ENCODE measurements at places on chromosomes 16 and 17.

- DNase-seq = no peak
These were observed 69.3 kb downstream of the WWP2 start for GRCh38 chr16:69831212-69832123.

DNA sequence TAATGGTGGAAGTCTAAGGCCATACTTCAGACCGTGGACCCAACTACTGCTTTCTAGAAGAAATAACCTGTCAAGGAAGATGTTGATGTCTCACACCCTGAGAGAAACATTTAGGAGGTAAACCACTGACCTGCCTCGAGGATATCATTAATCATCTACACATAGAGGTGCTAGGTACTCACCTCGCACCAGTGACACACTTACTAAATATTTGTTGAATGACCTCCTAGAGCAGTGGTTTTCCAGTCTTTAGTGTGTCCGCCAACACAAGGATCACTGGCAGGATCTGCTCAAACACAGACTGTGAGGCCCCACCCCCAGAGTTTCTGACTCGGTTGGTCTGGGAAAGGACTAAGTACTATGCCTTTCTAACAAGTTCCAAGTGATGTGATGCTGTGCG, 197.4 kb upstream of the CACNG5 start:
- no peak for DNase-seq

DNA sequence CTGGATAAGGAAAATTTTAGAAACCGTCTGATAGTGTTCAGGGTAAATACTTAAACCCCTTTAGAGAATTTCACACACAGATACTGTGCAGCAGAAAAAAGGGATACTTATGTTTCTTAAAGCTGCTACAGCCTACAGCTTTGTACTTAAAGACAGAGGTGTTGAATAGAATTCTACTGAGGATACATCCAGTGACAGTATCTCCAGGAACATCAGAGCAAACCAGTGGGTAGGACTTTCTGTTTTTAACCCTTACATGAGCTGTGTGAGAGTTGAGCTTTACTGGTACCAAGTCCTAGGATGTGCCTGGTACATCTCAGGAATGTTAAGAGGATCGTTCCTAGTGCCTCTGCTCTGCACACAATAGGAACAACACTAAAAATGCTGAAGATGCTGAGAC, 191.5 kb downstream of the FTO start:
- DNase-seq = no peak

DNA sequence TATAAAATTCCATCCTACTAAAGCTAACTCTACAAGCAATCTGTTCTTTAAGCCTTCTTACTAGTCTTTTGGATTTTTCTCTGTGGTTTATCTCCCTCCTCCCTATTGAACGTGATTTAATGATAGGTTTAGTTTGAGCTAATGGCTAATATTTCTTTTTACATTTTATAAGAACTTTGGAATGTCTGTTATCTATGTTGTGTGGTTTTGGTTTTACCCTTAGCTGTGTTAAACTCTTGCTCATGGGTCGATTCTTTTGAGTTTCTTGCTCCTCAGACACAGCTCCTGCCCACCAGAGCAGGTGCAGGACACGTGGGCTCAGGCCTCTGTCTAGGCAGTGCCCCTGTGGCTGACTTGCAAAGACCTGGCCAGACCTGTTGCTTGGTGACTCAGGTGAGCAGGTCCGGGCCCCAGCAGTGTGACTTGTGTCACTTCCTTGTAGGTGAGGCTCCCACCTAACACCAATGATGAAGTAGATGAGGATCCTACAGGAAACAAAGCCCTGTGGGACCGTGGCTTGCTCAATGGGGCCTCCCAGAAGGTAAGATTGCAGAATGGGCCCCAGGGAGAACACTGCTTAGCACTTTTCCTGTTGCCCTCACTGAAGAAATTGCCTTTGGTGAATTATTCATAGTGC, 45.1 kb downstream of the SF3B3 start:
- DNase-seq = no peak

GRCh38 chr17:28177351-28177750, 134.9 kb downstream of the NLK start:
- no peak for DNase-seq

- DNase-seq = no peak
These were observed 78.3 kb downstream of the CBLN1 start for GRCh38 chr16:49203361-49203760.

DNA sequence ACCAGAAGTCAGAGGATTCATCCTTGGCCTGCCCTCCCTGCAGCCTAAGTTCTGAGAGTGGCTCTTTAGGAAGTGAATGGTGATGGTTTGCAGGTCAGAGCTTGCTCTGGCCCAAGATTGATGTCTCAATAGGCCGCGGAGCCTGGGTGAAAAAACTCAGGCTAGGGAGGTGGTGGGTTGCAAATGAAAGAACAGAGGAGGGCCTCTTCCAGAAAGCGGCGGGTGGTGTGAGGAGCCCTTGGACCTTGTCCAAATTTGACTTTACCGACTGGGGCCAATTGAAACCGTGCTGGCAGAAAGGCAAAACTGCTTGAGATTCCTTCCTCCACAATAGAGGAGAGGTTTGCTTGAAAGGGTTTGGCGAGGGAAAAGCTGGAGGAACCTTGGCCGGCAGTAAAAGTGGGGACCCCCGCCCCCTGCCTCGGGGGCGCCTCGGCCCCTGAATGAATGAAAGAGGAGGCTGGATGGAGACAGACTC, 331.3 kb downstream of the SEC14L1 start:
- DNase-seq = no peak

DNA sequence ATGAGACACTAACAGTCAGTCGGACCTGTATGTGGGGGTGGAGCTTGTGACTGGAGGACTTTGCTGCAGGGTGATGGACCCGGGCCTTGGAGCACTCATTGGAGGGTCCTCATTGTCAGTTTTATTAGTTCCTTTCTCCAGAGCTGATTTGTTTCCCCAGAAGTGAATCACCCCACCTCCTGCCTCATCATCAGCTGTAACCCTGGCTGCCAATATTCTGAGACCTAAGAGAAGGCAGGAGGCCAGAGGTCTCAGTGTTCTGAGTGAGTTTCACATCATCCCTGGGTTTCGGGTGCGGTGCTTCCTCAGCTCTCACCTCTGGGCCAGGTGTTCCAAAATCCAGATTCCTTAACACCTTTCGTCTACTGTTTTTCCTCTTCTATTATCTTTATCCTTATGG, 49.9 kb upstream of the KIFC3 start:
- DNase-seq = no peak

- no peak for DNase-seq
These were observed 59.5 kb upstream of the CDC42EP4 start for GRCh38 chr17:73371285-73371684.

DNA sequence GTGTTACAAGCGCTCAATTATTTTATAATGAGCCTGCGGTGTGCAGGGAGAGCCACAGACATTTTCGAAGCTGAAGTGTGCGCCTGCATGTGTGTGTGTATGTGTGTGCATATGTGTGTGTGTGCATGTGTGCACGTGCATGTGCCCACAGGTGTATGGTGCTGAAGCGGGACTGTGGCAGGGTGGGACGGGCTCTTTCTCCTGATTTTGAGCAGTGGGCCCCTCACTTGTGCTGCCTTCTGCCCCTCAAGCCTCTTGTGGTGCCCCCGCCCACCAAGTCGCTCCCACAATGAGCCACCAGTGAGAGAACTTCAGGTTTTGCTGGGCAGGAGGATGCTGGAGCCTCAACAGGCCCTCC, 16.7 kb upstream of the KCNJ12 start:
- no peak for DNase-seq

DNA sequence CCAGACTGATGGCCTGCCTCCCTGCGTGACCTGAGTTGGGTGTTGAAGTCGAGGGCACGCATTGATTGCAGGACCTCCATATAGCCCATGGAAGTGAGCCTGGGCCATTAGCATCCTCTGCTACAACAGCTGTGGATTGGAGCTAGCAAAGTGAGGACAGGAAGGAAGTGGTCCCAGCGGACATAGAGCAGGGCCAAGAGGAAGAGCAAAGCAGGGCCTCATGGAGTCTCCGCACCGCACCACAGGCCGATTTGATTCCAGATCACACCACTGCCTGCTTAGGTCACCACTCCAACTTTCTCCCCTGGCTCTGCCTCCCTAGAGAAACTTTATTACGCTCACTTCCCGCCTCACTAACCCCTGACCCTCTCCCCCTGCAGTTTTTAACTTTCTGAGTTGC, 10.7 kb upstream of the UBTF start:
- DNase-seq = no peak

DNA sequence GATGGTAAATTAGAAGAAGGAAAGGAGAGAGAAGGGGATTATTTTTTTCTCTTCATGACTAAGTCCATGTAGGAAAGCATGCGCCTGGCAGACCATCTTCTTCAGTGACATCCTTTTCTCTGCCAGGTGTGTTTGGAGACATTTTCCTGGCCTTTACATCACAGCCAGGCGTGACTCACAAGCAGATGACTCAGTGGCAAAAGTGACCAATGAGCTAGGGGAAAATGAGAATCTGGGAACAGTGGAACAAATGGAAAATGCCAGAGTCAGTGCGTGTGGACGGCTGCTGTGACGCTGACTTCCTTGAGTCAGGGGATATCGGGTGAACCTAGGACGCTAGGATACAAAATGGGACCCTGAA, 9.4 kb downstream of the KIAA0513 start:
- no peak for DNase-seq

DNA sequence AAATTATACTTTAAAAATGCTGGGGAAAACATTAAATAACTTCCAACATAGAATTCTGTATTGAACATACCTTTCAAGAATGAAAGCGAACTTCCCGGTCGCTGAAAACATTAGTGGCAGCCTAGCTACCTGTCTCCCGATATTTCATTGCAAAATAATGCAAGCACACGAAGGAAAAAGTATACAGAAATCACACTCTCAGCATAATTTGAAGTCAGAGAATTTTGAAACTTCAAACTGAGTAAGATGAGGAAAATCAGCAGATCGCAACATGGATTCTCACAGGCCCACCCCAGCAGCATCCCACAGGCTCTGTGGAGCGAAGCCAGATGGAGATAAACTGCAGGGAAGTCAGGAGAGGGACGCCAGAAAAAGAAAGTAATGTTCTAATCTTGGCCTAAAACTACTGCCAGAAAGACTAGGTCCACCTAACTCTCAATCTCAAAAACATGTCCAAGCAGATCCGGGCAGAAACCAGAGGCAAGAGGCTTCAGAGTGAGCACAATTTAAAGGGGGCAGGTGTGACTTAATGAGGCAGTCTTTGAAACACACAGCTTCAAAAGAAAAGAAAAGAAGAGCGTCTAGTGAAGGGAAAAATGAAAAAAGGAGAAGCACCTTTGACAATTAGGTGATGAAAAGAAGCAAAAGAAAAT, 4.8 kb upstream of the GOSR1 start:
- no peak for DNase-seq

- no peak for DNase-seq
These were observed 495.5 kb upstream of the ZFHX3 start for GRCh38 chr16:73543331-73543969.

- DNase-seq = no peak
These were observed 86.8 kb downstream of the WWP2 start for GRCh38 chr16:69848637-69849545.

GRCh38 chr17:43791589-43791988, 11.4 kb downstream of the CFAP97D1 start:
- DNase-seq = no peak

DNA sequence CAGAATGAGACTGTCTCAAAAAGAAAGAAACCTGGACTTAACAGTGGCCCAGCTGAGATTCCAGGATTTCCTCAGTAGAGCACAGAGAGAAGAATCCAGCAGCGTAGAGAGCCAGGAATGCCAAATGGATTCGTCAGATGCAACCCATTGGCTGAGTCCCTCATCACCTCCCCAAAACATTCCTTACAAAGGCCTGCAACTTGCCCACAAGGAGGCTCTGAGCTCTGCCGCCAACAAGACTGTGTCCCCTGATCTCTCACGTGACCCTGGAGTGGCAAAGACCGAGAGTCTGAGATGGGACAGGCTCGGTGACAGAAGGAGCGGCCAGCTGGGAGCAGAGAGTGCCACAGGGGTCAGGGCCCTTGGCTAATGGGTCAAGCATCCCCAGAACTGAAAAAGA, 6.9 kb upstream of the CHMP6 start:
- no peak for DNase-seq

DNA sequence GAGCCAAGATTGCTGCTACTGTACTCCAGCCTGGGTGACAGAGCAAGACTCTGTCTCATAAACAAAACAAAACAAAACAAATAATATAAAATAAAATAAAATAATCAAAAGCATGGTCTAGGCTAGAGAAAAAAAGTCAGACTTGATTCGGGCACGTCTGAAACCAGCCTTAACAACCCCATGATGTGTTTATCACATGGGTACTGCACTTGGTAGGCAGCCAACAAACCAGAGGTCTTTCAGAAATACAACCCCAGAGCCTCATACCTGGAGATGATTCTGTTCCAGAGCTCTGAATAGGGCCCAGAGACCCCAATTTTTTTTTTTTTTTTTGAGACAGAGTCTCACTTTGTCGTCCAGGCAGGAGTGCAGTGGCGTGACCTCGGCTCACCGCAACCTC, 9.6 kb upstream of the HAPSTR1 start:
- no peak for DNase-seq

GRCh38 chr16:9139965-9140364, 48.5 kb downstream of the HAPSTR1 start:
- DNase-seq = no peak

DNA sequence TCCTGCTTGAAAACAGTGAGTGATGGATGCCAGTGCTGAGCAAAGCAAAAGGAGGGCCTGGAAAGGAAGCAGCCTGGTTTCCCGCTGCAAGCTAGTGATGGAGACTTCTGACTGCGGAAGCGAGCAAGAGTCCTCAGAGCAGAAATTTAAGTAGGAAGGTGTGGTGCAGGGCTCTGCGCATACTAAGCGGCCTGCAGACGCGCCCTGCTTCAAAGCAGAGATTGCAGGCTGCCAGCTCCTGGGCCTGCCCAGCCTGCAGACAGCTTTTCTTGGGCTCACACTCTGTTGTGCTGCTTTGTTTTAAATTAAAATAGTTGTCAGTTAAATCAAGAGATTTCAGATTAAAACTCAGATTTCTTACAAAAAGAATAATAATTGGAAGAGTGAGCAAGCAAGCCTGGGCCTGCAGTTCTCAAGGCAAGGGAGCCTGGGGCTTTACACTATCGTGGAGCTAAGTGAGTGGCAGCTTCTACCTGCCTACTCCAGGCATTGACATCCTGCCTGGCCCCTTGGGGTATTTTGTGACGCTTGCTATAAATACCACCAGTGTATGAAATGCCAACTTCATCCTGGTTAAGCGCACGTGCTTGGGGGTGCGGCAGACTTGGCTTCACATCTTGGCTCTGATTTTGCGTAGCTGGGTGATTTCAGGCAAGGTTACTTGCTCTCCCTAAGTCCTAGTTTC, 237.3 kb downstream of the XYLT1 start:
- DNase-seq = no peak

DNA sequence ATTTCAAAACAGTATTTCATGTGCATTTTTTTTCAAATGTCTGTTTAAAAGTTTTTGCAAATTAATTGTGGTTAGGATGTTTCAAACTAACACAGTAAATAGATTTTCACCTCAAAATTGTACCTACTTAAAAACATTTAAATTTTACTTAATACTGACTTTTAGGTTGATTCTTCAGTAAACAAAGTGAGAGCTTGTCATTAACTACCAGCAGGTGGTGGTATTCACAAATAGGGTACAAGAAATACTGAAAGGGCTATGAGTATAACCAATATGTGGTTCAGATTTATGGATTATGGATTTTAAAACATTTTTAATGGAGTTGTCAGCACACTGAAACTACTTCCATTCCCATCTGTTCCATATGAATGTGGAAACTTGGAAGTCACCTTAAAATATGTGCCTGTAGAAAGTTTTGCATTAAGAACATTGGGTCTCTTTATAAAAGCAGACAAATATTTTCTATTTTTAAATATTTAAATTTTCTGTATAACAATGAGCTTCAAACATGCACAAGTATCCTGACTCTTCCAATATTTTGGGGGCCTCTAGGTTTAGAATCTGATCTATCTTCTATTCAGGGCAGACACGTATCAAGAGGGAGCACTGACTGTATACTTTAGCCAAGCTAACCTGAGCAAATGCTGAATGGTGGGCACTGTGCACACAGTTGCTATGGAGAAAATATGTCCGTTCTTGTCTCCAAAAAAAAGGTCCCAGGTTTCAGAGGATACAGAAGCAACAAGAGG, 155.6 kb downstream of the SNX11 start:
- no peak for DNase-seq

All from effector CD4-positive, alpha-beta T cell (primary cell).